ENCODE measurements at places on chromosomes 16 and 17.

GRCh38 chr16:85690469-85691064 is 1.8 kb upstream of the GINS2 start:
- no peak for DNase-seq

DNA sequence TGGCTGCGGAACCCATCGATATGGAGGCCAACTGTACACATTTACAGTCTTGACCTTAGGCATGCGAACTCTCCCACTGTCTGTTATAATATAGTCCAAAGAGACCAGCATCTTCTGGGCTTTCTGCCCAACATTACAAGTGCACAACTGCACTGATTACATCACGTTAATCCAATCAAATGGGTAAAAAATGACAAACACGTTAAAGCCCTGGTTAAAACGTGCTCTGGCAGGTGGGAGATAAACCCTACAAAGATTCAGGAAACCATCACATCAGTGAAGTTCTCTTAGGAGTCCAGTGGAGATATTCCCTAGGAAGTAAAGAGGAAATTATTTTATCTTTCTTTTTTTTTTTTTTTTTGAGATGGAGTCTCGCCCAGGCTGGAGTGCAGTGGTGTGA is 23.7 kb upstream of the XYLT2 start:
- no peak for DNase-seq

GRCh38 chr17:44071772-44072171 is 1.2 kb downstream of the G6PC3 start:
- DNase-seq, result no peak

DNA sequence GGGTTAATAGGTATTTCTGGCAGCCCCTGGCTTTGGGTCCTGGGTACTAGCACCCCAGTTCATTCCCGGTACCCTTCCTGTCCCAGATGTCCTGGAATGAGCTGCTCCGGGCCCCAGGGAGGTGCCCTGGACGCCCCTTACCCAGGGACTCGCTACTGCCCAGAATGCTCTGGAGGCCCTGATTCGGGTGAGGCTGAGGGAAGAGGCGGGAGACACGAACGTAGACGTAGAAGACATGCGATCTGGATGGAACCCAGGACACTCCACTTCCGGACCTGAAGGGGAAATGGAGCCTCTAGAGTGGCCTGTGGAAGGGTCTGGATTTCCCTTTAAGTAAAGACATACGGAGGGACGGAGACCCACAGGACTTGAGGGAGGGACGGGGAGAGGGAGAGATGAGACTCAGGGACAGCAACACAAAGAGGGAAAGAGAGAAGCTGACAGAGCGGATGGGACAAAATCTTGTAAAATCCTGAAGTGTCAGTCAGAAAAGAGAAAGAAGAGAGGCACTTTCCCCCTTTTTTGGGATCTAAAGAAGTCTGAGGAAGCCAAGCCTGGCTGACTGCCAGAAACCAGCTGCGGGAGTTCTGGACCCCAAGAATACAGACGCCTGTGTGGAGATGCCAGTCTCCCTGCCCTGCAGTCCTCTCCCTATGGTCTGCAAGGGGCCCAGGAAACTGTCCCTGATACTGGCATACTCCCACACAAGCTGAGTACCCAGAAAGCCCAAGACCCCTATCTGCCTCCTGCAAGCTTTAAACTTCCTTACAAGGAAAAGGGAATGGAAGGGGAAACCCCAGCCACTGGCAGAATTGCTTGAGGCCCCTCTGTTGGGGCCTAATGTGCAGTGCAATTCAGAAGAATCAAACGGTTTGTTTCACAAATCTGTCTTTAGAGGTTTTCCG is 1.0 kb upstream of the HOXB13 start:
- no peak for DNase-seq

GRCh38 chr16:6864244-6864643 is 468.4 kb upstream of the RBFOX1 start:
- no peak for DNase-seq

- peak; percentile 92 for DNase-seq
Measured at GRCh38 chr17:75313941-75314551, 24.8 kb upstream of the SLC25A19 start.

DNA sequence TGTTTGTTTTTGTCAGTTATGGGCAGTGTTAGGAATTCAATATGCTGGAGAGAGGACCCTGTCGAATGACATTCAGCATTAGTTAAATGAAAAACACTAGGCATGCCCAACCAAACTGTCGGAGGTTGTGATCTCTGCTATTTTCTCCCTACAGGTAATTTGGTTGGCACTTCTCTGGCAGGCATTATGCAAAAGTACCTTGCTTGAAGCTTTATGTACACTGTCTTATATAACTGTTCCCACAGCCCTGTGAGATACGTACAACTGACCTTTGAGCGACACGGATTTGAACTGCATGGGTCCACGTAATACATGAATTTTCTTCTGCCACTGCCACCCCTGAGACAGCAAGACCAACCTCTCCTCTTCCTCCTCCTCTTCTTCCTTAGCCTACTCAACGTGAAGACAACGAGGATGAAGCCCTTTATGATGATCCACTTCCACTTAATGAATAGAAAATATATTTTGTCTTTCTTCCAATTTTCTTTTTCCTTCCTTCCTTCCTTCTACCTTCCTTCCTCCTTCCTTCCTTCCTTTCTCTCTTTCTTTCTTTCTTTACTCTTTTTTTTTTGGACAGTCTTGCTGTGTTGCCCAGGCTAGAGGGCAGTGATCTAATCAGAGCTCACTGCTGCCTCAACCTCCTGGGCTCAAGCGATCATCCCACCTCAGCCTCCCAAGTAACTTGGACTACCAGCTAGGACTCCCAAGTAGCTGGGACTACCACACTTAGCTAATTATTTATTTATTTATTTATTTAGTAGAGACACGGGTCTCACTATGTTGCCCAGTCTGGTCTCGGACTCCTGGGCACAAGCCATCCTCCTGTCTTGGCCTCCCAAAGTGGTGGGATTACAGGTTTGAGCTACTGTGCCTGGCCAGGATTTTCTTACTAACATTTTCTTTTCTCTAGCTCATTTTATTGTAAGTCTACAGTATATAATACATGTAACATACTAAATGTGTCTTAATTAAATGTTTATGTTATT is 77.3 kb downstream of the WIPI1 start:
- no peak for DNase-seq

DNA sequence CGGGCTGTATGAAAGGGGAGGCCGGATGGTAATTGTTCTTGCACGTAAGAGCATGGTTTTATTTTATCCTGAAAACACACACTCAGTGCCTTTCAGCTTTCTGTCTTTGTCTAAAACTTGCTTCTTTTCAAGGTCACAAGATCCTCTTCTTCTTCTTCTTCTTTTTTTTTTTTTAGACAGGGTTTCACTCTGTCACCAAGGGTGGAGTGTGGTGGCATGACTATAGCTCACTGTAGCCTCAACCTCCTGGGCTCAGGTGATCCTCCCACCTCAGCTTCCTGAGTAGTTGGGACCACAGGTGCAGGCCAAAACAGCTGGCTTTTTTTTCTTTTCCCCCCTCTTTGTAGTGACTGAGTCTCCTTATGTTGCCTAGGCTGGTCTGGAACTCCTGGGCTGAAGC is 15.9 kb upstream of the ZNF629 start:
- no peak for DNase-seq

- no peak for DNase-seq
Measured at GRCh38 chr16:29315916-29316517, 90.5 kb downstream of the NPIPB11 start.

DNA sequence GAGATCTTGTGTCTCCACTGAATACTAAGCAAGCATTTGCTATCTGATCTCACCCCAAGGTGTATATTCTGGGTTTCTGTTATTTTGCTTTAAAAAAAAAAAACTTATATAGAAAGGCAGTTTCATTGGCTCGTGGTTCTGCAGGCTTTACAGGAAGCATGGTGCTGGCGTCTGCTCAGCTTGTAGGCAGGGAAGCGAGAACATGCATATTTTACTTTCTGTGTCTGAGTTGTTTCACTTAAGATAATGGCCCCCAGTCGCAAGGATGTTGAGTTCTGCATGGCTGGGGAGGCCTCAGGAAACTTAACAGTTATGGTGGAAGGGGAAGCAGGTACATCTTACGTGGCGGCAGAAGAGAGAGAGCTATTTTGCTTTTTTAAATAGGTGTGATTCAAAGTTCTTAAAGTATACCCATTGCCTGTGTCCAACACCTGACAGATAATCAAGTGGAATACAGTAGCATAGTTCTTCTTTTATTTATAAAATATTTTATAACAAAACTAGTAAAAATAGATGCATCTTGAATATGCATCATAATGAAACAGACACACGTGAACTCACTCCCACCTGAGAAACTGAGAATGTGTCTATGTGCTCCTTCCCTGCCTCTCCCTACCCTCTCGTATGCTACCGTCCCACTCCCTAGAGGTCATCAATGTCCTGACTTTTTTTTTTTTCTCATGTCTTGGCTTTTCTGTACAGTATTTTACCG is 15.4 kb upstream of the ARHGAP17 start:
- DNase-seq, result no peak

DNA sequence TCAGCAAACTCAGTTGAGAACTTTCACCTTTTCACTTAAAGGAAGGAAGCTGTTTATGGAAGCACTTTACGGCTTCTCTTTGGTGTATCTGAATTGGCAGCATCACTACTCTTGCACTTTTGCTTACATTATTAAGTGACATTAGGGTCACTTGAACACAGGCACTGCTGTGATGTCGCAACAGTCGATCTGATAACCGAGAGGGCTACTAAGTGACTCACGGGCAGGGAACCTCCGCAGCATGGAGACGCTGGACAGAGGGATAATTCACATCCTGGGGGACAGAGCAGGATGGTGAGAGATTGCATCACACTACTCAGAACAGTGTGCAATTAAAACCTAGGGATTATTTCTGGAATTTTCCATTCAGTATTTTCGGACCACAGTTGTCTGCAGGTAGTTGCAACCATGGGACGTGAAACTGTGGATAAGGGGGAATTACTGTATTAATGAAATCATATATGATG is 56.5 kb downstream of the DNAH2 start:
- DNase-seq, result peak; percentile 42

DNA sequence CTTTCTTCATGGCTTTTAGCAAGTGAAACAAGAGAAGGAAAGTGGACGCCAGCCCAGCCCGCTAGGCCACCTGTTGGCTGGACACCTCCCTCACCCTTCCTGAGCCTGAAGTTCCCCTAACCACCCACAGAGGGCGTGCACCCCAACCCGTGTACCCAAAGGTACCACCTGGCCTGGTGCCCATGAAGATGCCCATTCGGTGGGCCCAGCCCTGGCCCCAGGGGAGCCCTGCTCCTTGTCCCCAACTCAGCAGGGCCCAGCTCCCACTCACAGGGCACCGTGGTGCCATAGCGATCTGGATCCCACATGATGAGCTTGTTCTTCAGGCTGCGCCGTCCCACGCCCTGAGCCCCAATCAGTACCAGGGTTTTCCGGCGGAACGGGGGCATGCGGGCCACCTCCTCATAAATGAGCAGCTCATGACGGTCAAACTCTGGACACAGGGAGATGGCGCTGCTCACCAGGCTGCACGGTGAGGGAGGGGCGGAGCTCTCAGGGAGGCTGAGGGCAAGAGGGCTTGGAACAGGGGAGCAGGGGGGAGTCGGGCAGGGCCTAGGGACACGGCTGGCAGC is 26.8 kb downstream of the MPP2 start:
- DNase-seq, result peak; percentile 34

Data from NB4 (cell line).